ENCODE measurements at places on chromosomes 12 and 14. TPM values are rescaled to one million over a fixed set of nuclear protein-coding genes. Genes with fewer than 3 reads are reported as not detected.

CISTR gene
- total RNA-seq: not detected

RPGRIP1 gene
- 0.49 TPM for total RNA-seq

DNAH10 gene
- 0.60 TPM for total RNA-seq

PROX2 gene
- total RNA-seq: 0.13 TPM

GLIPR1L1 gene
- not detected for total RNA-seq

METTL1 gene
- total RNA-seq: 50.1 TPM

CLMN gene
- total RNA-seq: 91.9 TPM

ATF7IP gene
- 124 TPM for total RNA-seq

KRT5 gene
- total RNA-seq: 388 TPM

NOS1 gene
- 0.10 TPM for total RNA-seq

TAS2R7 gene
- total RNA-seq: not detected

JDP2 gene
- total RNA-seq: 43.2 TPM
